HepG2 (cell line): ENCODE measurements at places on chromosomes 7 and 10.
A peak's percentile ranks its signal among the peaks of the same experiment; 100 is the strongest.

DNA sequence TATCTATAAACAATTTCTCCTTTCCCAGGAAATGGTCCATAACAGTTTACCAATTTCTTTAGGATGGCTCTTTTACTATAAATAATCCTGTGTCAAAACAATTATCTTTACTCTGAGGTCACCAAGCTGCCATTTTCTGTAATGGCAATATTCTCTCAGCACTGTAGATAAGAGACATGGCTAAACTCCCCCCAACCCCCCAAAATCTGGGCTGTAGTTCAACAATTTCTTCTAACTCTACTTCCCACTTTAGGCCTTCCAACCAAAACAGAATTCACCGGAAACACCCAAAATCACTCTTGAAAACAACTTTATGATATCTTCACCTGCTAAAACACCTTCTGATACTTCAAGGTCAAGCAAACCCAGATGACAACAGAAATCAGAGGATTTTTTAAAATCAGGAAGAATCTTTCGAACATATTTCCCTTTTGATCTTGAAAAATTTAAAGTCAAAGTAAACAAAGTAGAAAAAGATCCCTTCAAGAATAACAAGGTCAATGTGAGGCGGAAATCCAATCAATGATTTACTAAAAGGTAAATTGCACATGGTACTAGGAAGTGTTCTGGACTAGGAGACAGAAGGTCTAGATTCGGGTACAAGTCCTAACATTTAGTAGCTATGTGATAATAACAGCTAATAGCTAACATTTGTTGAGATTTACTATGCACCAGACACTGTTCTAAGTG, 176.8 kb downstream of the CPEB3 start:
- H3K4me1 ChIP-seq, result peaks cover 73% of the 10 kb centered on the region
- peak; percentile 77 for DNase-seq
- peak overlapping the region; percentile 43 for H3K27ac ChIP-seq
- no peaks in the 10 kb centered on the region for H3K27me3 ChIP-seq
- H3K36me3 ChIP-seq, result no peaks in the 10 kb centered on the region
- no peak overlapping the region for H3K4me3 ChIP-seq

- no peak overlapping the region for H3K27ac ChIP-seq
- H3K36me3 ChIP-seq, result no peaks in the 10 kb centered on the region
- peak; percentile 52 for DNase-seq
- H3K27me3 ChIP-seq, result peaks cover 3% of the 10 kb centered on the region
- no peaks in the 10 kb centered on the region for H3K4me1 ChIP-seq
These were observed 11.8 kb upstream of the DRGX start for GRCh38 chr10:49407552-49408137.

DNA sequence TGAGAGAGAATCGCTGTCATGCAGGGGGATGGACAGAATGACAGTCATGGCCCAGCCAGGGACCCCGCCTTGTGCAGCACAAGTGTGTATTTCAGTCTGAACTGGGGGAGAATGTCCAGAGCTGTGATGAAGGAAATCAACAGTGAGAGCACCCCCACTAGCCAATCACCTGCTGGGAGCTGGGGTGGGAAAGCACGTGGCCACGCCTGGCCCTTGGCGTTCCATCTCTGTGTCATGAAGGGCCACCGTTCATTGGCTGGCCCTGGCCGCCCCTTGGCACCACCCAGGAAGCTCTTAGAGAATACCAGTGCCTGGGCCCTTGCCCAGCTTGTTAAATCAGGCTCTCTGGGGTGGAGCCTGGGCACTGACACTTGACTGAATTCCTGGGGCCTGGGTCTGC, 22.8 kb downstream of the GRID1 start:
- no peak overlapping the region for H3K27ac ChIP-seq
- H3K4me3 ChIP-seq, result no peak overlapping the region
- no peak for DNase-seq
- no peaks in the 10 kb centered on the region for H3K4me1 ChIP-seq
- no peaks in the 10 kb centered on the region for H3K36me3 ChIP-seq

GRCh38 chr10:71835671-71836595, 15.1 kb downstream of the PSAP start:
- peak; percentile 42 for DNase-seq
- no peak overlapping the region for H3K4me3 ChIP-seq
- no peaks in the 10 kb centered on the region for H3K27me3 ChIP-seq
- peaks cover 36% of the 10 kb centered on the region for H3K4me1 ChIP-seq
